Esophagus muscularis mucosa (tissue), 4 donors: ENCODE measurements at places on chromosomes 12 and 14. TPM values are rescaled to one million over a fixed set of nuclear protein-coding genes. Genes with fewer than 3 reads are reported as not detected.

GRCh38 chr12:123860377-123860776 is 98.3 kb downstream of the DNAH10 start:
- DNase-seq: no peak
- H3K27me3 ChIP-seq: peaks cover 18% of the 10 kb centered on the region
- H3K4me1 ChIP-seq: no peaks in the 10 kb centered on the region
- no peak overlapping the region for H3K27ac ChIP-seq
- H3K4me3 ChIP-seq: no peak overlapping the region
- H3K36me3 ChIP-seq: no peaks in the 10 kb centered on the region

- no peaks in the 10 kb centered on the region for H3K27me3 ChIP-seq
- no peaks in the 10 kb centered on the region for H3K36me3 ChIP-seq
- H3K27ac ChIP-seq: no peak overlapping the region
- H3K4me3 ChIP-seq: no peak overlapping the region
- H3K4me1 ChIP-seq: no peaks in the 10 kb centered on the region
Measured at GRCh38 chr14:85280074-85280473, 249.9 kb upstream of the FLRT2 start.

GRCh38 chr14:45199230-45199629 is 53.8 kb downstream of the MIS18BP1 start:
- H3K27ac ChIP-seq: no peak overlapping the region
- no peak overlapping the region for H3K4me3 ChIP-seq
- DNase-seq: no peak
- peaks cover 4% of the 10 kb centered on the region for H3K4me1 ChIP-seq

The KLRK1 gene
- total RNA-seq: 1.2 TPM
